ENCODE measurements at places on chromosomes 7 and 10.

DNA sequence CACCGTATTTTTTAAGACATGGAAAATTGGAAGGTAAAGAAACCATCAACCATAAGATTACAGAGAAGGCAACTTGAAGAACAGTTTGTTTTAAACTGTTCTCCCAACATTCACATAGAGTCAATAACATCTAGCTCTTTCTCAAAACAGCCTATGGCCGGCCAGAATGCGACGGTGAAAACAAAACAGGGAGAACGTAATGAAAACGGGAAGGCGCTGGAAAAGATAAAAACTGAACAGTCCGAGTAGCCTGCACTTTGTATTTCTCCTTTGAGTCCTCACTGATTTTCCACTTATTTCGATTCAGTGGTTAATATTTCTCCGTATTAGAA is 637 bp downstream of the MICU1 start:
- no peak for DNase-seq

- DNase-seq, result no peak
Measured at GRCh38 chr7:131957338-131958020, 401.1 kb upstream of the PODXL start.

GRCh38 chr7:116547347-116547746 is 22.5 kb downstream of the CAV1 start:
- DNase-seq, result no peak

GRCh38 chr7:100867776-100868485 is 744 bp downstream of the TRIP6 start:
- DNase-seq, result no peak

- no peak for DNase-seq
Measured at GRCh38 chr7:73615886-73616285, 8.4 kb downstream of the MLXIPL start.

GRCh38 chr7:68678196-68678595 is 920.1 kb upstream of the AUTS2 start:
- DNase-seq, result no peak

DNA sequence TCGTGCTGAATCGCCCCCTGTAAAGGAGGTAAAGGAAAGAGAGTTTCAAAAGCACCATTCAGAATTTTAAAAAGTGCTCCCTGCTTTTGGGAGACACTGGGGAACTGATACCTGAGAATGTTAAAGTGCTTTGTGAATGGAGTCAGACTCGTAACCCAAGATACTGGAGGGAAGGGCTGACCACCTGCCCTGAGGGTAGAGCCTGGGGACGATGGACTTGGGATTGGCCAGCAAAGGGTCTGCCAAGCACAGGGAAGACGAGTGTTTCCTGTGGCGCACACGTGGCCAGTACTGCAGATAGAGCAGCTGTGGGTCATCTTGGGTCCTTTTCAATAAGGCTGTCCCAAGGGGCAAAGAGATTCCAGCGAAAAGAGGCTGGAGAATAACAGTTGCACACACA is 1284.1 kb upstream of the AUTS2 start:
- no peak for DNase-seq

- DNase-seq, result no peak
Measured at GRCh38 chr10:15113766-15114165, 16.6 kb downstream of the RPP38 start.

GRCh38 chr7:82080254-82080927 is 310.5 kb upstream of the HGF start:
- DNase-seq, result no peak

DNA sequence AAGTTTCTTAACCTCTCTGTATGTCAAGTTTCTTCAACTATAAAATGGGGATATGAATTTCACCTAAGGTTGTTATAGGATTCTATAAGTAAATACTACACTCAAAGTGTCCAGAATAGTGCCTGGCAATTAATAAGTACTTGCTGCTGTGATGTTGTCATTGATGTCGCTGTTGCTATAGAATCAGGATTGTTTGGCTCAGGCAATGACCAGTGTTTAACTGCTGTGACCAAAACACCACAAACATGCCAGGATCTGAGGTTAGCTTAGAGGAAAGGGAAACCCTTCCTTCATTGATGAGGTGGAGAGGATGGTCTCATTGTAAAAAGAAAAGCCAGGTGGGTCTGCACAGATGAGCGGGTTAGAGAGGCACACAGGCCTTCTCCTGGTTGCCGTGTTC is 223.1 kb upstream of the INHBA start:
- no peak for DNase-seq

DNA sequence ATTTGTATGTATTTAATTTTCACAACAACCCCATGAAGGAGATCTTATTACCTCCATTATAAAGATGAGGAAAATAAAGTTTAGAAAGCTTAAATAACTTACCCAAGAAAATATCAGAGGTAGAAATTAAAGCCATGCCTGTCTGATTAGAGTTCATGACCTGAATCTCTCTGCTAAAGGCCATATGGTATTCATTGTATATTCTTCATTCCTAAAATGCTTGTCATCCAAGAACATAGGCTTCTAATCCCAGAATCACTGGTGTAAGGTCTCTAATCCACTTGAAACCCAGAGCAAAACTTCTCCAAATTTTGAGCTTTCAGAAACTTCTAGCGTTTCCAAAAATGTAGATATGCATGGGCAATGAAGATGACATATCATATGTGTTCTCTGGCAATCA is 72.3 kb upstream of the YAE1 start:
- no peak for DNase-seq

DNA sequence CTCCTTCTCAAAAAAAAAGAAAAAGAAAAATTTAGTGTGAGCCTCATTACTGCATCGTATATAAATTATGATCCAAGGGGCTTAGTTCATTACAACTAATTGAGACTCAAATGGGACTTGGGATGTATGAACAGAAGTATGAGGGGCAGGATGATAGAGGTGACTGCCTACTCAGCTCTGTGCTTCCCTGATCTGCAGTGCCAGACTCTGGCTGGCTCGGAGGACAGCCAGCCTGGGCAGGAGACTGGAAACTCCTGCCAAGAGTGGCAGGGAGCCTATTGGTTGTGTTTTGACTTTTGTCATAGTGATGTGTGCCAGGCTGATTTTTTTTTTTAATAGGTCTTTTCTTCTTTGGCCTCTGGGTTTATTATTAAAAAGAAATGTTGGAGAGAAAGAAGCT is 73.8 kb upstream of the GTF2IRD1 start:
- DNase-seq, result no peak

- DNase-seq, result no peak
Measured at GRCh38 chr7:55912748-55913158, 25.5 kb downstream of the ZNF713 start.

DNA sequence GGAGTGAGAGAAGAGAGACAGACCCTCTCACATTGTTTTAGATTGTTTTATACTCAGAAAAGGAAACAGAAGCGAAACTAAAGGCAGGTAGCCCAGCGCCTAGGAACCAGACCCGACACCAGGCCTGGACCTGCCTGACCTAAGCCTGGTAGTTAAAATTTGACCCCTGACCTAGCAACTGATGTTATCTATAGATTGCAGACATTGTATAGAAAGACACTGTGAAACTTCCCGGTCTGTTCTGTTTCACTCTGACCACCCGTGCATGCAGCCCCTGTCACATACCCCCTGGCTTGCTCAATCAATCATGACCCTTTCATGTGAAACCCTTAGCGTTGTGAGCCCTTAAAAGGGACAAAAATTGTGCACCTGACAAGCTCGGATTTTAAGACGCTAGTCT is 31.6 kb downstream of the VIPR2 start:
- no peak for DNase-seq

GRCh38 chr10:103745341-103746247 is 109.8 kb downstream of the SH3PXD2A start:
- peak; percentile 97 for DNase-seq

GRCh38 chr7:155373359-155374273 is 75.9 kb downstream of the INSIG1 start:
- no peak for DNase-seq

DNA sequence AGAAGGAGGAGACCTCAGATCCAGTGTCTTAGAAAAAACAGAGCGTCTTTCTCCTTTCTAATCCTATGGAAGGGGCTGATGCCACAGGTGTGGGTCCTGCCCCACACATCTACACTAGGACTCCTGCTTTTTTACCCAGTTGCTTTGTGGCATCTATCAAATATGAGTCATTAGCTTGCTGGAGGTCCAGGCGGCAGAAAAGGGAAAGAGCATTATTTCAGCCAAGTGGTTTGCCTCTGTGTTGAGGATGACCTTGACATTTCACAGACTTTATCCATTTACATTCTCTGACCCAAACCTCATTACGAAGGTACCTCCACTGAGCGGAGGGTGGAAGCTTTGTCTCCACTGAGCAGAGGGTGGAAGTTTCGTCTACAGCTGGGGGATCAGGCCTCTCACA is 308.4 kb upstream of the KLF6 start:
- DNase-seq, result no peak

DNA sequence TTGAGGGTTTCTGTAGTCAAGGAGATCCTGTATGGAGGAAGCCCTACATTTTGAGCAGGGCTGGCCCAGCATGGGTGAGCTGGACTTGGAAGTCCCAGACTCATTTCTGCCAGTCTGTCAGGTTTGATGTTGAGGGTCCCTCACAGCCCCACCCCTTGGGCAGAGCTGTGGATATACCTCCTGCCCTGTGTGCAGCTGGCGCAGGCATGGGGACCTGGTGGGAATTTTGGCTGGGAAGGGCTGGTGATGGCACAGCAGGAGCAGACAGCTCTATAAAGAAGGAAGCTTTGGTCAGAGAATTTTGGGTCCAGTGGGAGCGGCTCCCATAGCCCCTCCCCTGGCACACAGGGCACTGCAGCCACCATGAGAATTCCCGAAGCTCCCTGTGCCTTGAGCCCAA is 482.6 kb downstream of the RPS24 start:
- no peak for DNase-seq

- DNase-seq, result no peak
Measured at GRCh38 chr7:1316086-1316485, 83.4 kb downstream of the UNCX start.

- DNase-seq, result no peak
Measured at GRCh38 chr7:121336579-121336978, 7.8 kb downstream of the WNT16 start.

GRCh38 chr7:95927756-95928155 is 155.4 kb downstream of the DYNC1I1 start:
- DNase-seq, result no peak

GRCh38 chr7:30931929-30932540 is 20.4 kb downstream of the AQP1 start:
- DNase-seq, result no peak

GRCh38 chr7:156014201-156014600 is 201.9 kb upstream of the SHH start:
- no peak for DNase-seq

DNA sequence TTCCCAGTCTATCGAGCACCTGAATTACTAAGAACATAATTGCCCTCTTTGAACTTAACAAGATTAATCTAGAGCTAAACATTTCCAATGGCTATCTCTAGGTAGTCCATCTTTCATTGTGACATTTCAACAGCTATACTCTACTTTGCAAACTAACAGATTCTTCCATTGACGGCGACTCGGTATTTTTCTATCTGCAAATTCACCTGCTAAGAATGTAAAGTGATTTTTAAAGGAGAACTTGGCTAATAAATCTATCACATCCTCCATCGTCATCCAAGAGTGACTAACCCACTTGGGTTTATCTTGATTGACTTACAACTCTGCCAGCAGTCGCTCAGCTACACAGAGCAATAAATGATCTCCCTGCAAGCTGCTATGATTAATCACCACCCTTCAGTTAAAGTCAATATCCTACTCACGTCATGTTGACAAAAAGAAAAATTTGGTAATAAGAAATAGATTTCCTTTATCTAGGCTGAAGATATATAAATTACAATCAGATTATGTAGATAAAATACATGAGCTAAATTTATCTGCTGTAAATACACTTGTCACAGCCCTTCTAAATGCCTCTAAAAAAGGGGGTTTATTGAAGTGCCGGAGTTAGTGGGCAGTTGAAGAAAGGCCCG is 99.5 kb downstream of the SFMBT2 start:
- no peak for DNase-seq

GRCh38 chr10:77498210-77498609 is 139.4 kb downstream of the KCNMA1 start:
- no peak for DNase-seq

- no peak for DNase-seq
Measured at GRCh38 chr7:70797109-70797514, 334.8 kb upstream of the GALNT17 start.

DNA sequence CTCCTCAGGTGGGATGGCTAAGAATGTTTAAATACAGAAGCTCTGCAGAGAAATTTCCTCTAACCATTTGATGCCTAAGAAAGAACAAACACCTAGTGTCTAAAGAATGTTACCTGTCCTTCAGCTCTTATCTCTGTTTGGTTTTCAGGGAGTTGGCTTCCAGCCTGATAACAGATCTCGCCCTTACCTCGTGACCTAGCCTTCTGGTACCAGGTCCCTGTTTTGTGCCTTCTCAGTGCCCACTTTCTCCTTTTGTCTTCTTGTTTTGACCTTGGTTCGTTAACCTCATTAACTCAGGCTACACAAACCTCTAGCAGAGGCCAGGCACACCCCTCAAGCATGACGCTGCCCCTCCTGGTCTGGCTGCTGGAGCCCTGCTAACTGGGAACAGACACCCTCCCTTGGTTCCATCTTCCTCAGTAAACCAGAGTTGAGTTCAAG is 16.1 kb upstream of the RAB11FIP2 start:
- DNase-seq, result no peak

DNA sequence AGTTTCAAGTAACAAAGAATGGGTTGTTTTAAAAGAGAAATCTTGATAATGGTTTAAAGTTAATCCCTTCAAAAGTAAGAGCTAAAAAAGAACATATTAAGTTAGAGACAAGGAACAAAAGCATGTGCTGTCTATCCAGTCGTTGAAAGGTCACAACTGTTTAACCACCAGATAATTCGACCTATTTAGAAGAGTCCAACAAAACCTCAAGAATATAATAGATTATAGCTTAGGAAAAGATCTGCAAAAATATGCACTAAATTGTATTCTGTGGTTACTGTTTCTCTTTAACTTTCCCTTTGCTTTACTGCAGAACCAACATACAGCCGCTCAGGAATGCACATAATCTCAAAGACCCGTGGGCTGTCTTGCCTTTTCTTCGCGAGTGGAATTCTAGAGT is 74.9 kb downstream of the PCGF5 start:
- no peak for DNase-seq

DNA sequence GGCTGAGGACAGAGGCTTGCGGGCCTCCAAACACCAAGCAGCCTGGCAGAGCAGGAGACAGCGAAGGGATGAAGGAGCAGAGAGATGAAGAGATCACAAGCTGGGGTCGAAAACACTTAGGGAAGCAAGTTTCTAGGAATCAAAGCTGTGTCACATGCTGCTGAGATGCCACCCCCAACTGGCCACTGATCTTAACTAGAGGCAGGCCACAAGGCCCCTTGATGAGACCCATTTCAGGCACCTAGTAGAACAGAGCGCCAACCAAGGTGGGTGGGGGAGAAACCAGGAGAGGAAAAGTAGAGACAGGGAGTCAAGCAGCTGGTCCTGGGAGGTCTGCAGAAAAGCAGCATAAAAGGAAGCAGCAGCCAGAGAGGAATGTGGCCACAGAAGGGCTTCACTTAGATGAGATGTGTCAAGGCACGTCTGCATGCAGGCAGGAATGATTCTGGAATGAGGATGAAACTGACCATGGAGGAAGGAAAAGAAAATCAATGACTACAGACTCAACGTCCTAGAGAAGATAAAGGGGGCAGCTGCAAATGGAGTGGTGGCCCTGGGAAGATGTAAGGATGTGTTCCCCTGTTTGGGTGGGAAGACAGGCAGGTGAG is 85.0 kb upstream of the DDC start:
- no peak for DNase-seq
